ENCODE measurements at places on chromosomes 6 and 20. TPM values are rescaled to one million over a fixed set of nuclear protein-coding genes. Genes with fewer than 3 reads are reported as not detected.

The PAQR8 gene
- total RNA-seq = 3.6 TPM

The LST1 gene
- not detected for total RNA-seq

The RBBP8NL gene
- not detected for total RNA-seq

The KIAA1755 gene
- 0.57 TPM for total RNA-seq

The SAMD10 gene
- total RNA-seq = 0.77 TPM

The SLA2 gene
- total RNA-seq = not detected

The SNX21 gene
- total RNA-seq = 59.2 TPM

The NCOA5 gene
- total RNA-seq = 40.3 TPM

The SEL1L2 gene
- not detected for total RNA-seq

The UBE2C gene
- total RNA-seq = 210 TPM

The ARMH2 gene
- total RNA-seq = not detected

The ATP6V1G2 gene
- 2.3 TPM for total RNA-seq

The C6orf47 gene
- total RNA-seq = 22.0 TPM

The DEFB116 gene
- not detected for total RNA-seq

The RBM24 gene
- total RNA-seq = 13.2 TPM

The EPB41L1 gene
- total RNA-seq = 43.2 TPM

The SDHAF4 gene
- total RNA-seq = 31.1 TPM

The TNFRSF6B gene
- total RNA-seq = 3.4 TPM
